Osteocyte (in vitro differentiated cells): ENCODE measurements at places on chromosomes 4 and X.

- DNase-seq: no peak
- H3K27me3 ChIP-seq: no peaks in the 10 kb centered on the region
Observed at GRCh38 chrX:13377550-13377934, 57.7 kb upstream of the ATXN3L start.

GRCh38 chr4:48960988-48961635 is 25.0 kb upstream of the CWH43 start:
- peaks cover 34% of the 10 kb centered on the region for H3K27me3 ChIP-seq
- no peak overlapping the region for H3K4me3 ChIP-seq
- no peak overlapping the region for H3K27ac ChIP-seq
- DNase-seq: no peak

DNA sequence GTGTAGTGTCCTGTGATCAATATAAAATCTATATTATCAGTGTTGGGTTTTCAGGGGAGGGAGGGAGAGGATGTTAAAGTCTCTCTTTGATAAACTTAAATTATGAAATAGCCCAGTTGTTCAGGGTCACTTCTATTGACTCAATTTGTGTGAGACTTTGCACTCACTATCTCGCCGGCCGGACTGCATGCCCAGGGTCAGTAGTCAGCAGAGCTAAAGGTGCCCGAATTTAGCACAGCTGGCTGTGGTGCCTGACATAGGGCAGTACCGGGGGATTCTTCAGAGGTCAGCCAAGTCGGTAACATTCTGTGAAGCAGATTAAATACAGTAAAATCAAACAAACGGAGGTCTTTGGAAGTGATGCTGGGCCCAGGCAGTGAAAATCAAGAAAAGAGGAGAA is 19.2 kb downstream of the GABRQ start:
- no peak overlapping the region for H3K27ac ChIP-seq
- H3K36me3 ChIP-seq: no peaks in the 10 kb centered on the region
- H3K4me1 ChIP-seq: no peaks in the 10 kb centered on the region
- H3K27me3 ChIP-seq: no peaks in the 10 kb centered on the region
- DNase-seq: peak; percentile 59

DNA sequence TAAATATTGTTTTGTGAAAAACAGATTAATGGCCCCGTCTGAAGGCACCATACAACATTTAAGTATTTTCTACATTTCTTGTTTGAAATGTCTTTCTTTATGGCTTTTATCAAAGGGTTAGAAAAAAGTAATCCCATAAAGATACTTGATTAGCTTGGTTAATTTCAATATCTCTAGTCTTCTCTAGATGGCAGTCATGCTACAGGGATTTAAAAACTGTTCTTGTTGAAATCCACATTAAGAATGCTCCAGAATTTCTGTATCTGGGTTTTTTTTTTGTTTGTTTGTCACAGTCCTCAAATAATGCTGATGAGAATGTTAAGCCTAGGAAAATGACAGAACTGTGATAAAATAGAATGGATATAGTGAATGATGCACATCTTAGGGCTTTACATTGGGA is 109.0 kb upstream of the AADAT start:
- no peak overlapping the region for H3K27ac ChIP-seq
- no peaks in the 10 kb centered on the region for H3K36me3 ChIP-seq
- H3K27me3 ChIP-seq: no peaks in the 10 kb centered on the region
- H3K4me3 ChIP-seq: no peak overlapping the region
- DNase-seq: no peak

GRCh38 chr4:84878090-84878489 is 88.4 kb downstream of the WDFY3 start:
- H3K27me3 ChIP-seq: no peaks in the 10 kb centered on the region
- peaks cover 36% of the 10 kb centered on the region for H3K4me1 ChIP-seq

DNA sequence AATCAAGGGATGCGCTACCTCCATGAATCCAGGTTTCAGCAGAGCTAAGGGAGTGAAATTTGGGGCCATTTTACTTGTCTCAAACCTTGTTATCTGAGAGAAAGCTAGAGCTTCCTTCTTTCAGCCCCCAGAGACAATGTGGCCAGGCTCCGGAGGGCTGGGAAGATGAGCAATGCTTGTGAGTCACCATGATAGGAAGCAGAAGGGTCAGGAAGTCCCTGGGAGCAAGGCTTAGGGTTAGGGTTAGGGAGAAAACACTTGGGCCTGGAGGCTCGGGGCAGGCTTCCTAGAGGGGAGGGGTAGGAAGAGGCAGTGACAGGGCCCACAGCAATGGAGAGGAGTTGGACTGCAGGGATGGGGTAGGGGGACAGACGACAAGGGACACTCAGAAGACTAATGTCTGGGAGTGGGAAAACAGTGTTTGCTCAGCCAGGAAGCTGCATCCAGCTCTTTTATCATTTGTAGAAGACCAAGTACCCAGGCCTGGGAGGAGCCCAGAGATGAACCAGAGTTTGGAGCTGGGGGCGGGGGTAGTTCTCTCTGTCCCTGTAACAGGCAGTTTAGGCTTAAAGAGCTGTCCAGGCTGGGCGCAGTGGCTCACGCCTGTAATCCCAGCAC is 16.4 kb upstream of the PORCN start:
- H3K27me3 ChIP-seq: no peaks in the 10 kb centered on the region
- DNase-seq: no peak
- H3K27ac ChIP-seq: peak overlapping the region; percentile 78
- H3K36me3 ChIP-seq: no peaks in the 10 kb centered on the region
- H3K4me1 ChIP-seq: peaks cover 24% of the 10 kb centered on the region
- H3K4me3 ChIP-seq: no peak overlapping the region

- peaks cover 2% of the 10 kb centered on the region for H3K27me3 ChIP-seq
- H3K27ac ChIP-seq: no peak overlapping the region
- no peak for DNase-seq
- no peaks in the 10 kb centered on the region for H3K36me3 ChIP-seq
Observed at GRCh38 chr4:139801895-139802294, 136.3 kb downstream of the MGST2 start.

GRCh38 chr4:80459918-80460473 is 124.5 kb downstream of the CFAP299 start:
- DNase-seq: no peak
- no peak overlapping the region for H3K27ac ChIP-seq
- peaks cover 12% of the 10 kb centered on the region for H3K27me3 ChIP-seq
- H3K36me3 ChIP-seq: no peaks in the 10 kb centered on the region

DNA sequence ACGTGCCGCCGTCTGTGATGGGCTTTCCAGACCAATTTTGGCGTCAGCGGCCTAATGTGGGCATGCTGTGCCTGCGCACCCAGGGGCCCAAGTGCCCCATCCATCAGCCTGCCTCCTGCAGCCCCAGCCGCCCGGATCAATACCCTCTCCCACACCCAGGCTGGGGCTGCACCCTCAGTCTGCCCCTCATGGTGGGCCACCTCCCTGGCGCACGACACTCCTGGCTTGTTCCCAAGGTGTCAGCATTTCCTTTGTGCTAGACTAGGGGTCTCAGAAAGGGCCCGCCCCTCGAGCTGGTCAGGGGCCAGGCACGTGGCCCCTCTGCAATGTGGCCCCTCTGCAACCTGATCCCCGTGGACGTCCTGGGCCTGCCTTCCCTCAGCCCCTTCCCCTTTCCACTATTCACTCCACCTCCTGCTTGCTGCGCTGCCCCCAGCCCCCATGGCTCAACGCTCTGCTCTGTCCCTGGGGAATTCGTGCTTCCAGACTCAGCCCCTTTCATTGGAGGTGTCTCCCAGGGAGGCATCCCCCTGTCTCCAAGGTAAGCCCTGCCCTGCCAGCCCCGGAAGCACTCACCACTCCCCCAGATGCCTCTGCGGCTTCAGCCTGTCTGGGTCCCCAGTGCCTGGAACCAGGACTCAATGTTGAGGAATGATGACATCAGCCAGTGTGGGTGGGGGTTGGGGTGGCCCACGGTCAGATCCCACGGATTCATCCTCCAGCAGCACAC is 130.8 kb downstream of the HMX1 start:
- peaks cover 5% of the 10 kb centered on the region for H3K27me3 ChIP-seq
- no peak overlapping the region for H3K4me3 ChIP-seq
- DNase-seq: peak; percentile 83
- H3K4me1 ChIP-seq: no peaks in the 10 kb centered on the region
- H3K27ac ChIP-seq: no peak overlapping the region

DNA sequence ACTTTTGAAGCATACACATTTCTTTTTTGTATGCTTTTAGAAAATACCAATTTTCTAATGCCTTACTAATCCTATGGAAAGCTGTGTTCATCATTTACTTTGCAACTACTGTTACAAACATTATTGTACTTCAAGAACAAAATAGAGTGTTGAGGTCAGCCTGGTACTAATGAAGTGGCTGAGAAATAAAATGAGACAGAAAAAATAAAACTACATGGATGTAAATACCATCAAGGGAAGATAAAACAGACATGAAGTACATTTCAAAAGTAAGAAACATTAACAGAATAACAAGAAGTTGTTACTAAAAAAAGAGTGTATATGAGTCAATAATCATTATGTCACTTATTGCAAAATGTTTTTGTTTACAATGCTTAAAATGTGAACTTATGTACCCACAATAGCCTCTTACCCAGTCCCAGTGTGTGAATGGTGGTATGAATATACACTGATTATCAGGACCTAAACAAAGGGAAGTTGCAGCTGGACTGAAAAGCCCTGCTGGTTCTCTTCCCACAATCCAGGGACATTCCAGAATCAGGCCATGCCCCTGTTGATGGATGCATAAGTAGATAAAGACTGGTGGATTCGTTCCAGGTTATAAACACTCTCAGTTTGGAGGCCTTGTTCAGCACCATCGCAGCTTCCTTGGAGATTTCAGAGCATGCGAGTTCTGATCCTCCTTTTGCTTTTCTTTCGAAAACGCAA is 2.4 kb upstream of the CSN3 start:
- H3K36me3 ChIP-seq: no peaks in the 10 kb centered on the region
- DNase-seq: no peak

GRCh38 chr4:24878636-24879016 is 34.2 kb downstream of the CCDC149 start:
- no peak overlapping the region for H3K4me3 ChIP-seq
- peaks cover 9% of the 10 kb centered on the region for H3K36me3 ChIP-seq
- H3K27ac ChIP-seq: no peak overlapping the region
- DNase-seq: no peak

DNA sequence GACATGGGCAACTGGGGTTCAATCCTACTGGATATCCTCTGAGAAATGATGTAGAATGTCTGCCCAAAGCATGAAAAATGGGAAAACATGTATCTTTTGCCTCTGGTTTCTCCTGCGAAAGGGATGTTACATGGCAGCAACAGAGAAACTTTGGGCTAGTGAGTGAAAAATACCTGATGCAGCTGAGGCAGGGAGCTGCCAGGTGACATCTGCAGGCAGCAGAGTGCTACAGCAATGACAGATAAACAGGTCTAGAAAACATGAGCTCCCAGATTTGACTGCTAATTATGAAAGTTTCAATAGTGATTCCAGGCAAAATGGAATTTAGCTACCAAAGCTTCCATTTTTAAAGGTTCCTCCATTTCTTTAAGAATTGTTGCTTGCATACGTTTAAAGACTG is 4.8 kb upstream of the CXCL1 start:
- DNase-seq: no peak
- H3K4me3 ChIP-seq: no peak overlapping the region
- no peak overlapping the region for H3K27ac ChIP-seq

GRCh38 chr4:16694884-16695276 is 203.6 kb downstream of the LDB2 start:
- H3K27me3 ChIP-seq: no peaks in the 10 kb centered on the region
- H3K27ac ChIP-seq: no peak overlapping the region
- no peaks in the 10 kb centered on the region for H3K36me3 ChIP-seq
- no peak overlapping the region for H3K4me3 ChIP-seq
- no peak for DNase-seq
- peaks cover 19% of the 10 kb centered on the region for H3K4me1 ChIP-seq

DNA sequence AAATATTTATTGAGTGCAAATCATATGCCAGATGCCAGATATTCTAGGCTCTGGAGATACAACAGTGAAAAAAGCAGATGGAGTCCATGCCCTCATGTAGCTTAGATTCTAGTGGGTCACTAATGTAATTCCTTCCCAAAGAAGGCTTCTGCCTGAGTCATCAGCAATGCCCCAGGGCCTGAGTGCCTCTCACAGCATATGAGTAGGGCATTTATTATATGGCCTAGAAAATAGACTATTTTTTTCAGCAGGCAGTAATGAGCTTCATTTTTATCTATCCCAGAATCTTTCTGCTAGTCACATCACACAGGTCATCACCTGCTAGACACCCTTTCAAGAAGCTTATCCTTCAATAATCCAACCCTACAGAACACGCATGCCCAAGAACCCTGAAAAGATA is 22.3 kb downstream of the TMEM31 start:
- no peaks in the 10 kb centered on the region for H3K27me3 ChIP-seq
- no peak overlapping the region for H3K27ac ChIP-seq
- no peak for DNase-seq
- no peak overlapping the region for H3K4me3 ChIP-seq
- peaks cover 29% of the 10 kb centered on the region for H3K4me1 ChIP-seq

GRCh38 chr4:183205709-183206108 is 106.7 kb downstream of the WWC2 start:
- peaks cover 13% of the 10 kb centered on the region for H3K4me1 ChIP-seq
- H3K4me3 ChIP-seq: no peak overlapping the region
- peaks cover 24% of the 10 kb centered on the region for H3K36me3 ChIP-seq

GRCh38 chrX:87005183-87005582 is 512.4 kb upstream of the KLHL4 start:
- no peaks in the 10 kb centered on the region for H3K36me3 ChIP-seq
- no peaks in the 10 kb centered on the region for H3K27me3 ChIP-seq
- no peak overlapping the region for H3K27ac ChIP-seq
- H3K4me1 ChIP-seq: no peaks in the 10 kb centered on the region
- no peak overlapping the region for H3K4me3 ChIP-seq

DNA sequence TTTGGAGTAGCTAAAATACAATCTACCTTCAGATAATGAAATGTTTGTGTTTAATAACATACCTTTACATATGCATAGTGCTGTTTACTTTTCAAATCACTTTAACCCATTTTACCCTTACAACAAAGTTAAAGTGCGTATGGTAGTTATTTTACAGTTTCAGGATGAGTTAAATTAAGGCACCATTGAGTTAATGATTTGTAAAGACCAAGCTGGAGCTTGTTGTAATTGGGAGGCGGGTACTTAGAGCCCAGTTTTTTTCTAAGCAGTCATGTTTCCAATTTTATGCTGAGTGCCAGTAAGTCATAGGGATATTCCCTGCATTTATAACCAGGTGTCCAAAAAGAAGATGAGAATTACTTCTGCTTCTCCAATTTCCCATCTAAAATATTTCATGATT is 84.2 kb upstream of the NRK start:
- H3K36me3 ChIP-seq: no peaks in the 10 kb centered on the region
- no peaks in the 10 kb centered on the region for H3K27me3 ChIP-seq
- no peak overlapping the region for H3K4me3 ChIP-seq
- no peak for DNase-seq

GRCh38 chr4:13982010-13982409 is 354.5 kb upstream of the BOD1L1 start:
- H3K4me3 ChIP-seq: no peak overlapping the region
- H3K36me3 ChIP-seq: no peaks in the 10 kb centered on the region
- no peak for DNase-seq
- H3K27me3 ChIP-seq: no peaks in the 10 kb centered on the region

DNA sequence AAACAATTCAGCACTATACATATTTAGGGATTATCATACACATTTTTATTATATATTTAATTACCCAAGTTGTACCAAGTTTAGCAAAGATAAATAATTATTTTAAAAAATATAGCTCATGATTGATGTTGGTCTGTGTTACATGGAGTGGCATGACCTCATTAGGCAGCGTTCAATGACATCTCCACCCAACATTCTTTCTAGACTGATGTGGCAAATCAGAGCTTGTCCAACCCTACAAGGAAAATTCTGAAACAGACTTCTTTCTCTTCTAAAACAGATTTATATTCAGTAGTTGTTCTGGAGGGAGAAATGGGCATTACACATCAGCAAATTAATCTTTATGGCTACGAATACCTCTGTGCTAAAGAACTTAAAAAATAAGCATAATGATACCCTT is 189.7 kb downstream of the PDGFC start:
- no peak overlapping the region for H3K27ac ChIP-seq
- peaks cover 37% of the 10 kb centered on the region for H3K4me1 ChIP-seq
- H3K27me3 ChIP-seq: no peaks in the 10 kb centered on the region
- DNase-seq: no peak
- no peak overlapping the region for H3K4me3 ChIP-seq
